Smooth muscle cell of the umbilical artery (primary cell): ENCODE measurements at places on chromosomes 12 and 14. TPM values are rescaled to one million over a fixed set of nuclear protein-coding genes. Genes with fewer than 3 reads are reported as not detected.

Gene C3AR1
- total RNA-seq = 0.51 and 1.5 TPM in 2 replicates

Gene FAM222A
- 0.30 and 0.42 TPM in 2 replicates for total RNA-seq

Gene CCDC175
- not detected in 2 replicates for total RNA-seq

Gene OR4Q2
- not detected in 2 replicates for total RNA-seq

Gene CCDC38
- total RNA-seq = not detected in 2 replicates

Gene PZP
- not detected in 2 replicates for total RNA-seq
